Hematopoietic multipotent progenitor cell treated with erythropoietin and hydrocortisone succinate and interleukin-3 and kit ligand, for 17 days (in vitro differentiated cells): ENCODE measurements at places on chromosomes 3 and 15.

DNA sequence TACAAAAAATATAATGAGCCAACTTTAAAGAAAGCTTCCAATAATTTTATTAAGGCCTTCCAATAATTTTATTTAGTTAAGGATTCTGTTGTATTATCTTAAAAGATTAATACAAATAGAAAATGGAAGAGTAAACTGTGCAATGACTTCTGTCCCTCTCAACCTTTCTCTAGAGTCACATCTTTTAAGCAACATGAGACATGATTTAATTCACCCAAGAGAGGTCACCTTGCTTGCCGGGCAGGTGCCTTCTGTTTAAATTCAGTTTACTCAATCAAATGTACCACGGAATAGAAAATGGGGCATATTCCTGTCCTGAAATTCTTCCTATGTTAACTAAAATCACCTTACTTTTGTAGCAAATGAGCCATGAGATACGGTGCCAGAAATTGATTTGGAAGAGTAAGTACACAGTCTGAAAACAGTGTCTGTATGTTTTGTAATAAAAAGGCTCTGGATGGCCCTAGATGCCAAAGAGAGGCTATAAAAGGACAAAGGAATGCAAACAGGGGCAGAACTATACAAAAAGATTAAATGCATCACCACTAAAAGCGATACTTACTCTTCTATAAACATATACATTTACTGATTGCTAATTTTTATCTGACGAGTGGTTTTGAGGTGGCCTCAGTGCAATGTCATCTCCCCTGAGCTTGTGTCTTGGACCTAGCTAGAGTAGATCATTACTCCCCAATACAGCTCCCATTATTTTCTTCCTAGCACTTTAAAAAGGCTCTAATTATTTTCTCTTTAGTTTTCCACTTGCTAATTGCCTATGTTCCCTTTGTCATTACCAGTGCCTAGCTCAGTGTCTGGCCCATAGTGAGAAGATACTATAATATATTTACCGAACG lies 134.0 kb downstream of the FHIT start:
- no peak for DNase-seq

GRCh38 chr3:160676547-160677303 lies at the start of gene ARL14:
ARL14 (plus strand) TSS chr3:160677160; CDS start chr3:160677347, 187 bp downstream.
- no peak for DNase-seq

DNA sequence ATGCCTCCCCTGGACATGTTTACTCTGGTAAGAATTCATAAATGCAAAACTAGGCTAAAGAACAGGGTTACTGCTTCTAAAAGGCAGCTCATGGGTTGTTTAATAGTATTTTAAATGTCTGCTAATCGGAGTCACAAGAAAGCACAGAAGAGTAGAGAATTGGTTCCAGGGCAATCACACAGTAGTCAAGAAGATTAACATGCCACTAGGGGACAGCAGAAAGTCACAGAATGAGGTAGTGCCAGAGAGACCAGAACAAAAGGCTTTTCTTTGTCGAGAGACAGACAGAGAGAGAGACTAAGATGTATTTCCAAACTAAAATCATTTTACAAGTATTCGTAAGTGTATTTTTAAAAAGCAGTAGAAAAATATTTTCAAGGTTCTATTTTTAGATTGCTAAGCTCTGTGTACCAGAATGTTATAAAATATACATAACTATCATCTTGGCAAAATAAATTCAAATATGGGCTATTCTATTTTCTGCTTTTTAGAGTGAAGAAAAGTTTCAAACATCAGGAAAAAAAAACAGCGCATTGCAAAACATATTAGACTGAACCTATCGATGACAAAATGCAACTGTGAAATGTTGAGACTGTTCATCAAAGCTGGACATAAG lies 78.3 kb upstream of the CDIN1 start:
- no peak for DNase-seq

DNA sequence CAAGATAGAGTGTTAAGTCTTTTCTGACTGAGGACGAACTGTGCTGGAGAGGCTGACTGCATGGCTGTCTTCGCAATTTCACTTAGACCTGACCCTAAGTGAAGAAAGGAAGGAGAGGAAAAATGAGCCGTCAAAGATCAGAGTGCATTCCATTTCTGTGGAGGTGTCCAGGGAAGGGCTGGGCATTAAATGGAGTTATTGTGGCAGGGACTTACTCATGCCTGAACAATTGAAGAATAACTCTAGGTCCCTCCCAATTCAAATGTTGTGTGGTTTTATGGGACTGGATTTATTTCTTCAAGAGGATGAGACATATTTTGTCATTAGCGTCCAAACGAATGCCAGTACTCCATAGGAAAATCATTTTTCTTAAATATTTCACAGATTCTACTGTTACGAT lies 187.3 kb upstream of the CFAP20DC start:
- DNase-seq, result no peak

DNA sequence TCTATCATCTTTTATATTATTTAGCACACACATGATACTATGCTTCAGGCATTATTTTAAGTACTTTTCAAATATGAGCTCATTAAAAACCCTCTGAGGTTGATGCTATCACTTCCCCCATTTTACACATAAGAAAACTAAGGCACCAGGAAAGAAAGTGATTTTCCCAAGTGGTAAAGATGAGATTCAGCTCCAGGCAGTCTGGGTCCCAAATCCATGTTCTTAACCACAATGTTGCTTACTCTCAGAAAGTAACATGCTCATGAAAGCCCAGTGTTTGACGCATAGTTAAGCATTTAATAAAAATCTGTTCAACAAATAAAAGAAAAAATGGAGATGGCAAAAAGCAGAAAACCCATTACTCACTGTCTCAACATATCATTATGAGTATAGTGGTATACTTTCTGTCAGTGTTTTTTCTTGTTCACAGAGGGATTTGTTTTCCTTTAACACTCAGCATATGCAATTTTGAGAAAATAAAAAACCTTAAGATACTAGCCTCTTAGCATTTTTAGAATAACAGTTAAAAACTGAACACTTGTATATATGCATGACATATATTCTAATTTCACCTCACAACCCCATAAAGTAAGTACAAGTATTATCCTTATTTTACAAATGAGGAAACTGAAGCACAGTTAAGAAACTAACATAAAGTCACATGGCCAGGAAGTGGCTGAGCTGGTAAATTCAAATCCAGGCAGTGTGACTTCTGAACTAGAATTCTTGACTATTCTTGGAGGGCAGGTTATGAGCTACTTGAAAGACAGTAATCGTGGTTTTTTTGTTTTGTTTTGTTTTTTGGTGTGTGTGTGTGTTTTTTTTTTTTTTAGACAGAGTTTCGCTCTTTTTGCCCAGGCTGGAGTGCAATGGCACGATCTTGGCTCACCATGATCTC lies 10.4 kb downstream of the PEAK1 start:
- no peak for DNase-seq

DNA sequence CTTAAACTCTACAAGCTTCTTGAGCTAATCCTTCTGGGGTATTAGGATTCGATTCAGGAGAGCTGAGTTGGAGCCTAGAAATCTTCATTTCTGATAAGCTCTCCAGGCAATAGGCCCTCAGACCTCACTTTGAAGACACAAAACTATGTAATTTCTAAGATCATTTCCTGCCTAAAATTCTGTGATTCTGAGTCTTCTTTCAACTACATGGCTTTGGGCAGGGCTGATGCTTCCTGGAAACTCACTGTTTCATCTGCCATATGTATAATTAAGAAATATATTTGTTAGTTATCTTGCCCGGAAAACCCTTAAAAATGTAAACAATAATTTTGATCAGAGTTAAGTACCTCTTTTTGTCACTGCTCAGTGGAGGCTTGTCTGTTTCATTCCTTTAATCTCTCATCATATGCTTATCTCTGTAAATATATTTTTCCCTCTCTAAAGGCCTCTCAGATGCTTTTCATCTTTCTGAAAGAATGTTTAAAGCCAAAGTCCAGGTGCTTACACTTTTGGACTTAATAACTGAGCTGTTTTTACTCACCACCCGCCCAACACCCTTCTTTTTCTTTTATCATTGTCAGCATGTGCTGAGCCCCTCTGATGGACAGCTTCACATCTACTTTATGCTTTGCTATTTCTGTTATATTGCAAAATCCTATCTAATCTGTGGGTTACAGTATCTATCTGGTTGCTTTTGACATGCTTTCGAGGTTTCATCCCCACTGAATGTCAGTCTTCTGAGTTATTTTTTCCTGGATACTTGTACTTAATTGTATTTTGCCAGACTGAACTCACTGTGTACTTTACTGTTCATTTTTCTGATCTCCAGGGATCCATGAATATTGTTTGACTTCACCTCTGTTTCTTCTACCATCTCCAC lies 38.2 kb downstream of the FILIP1L start:
- DNase-seq, result no peak

- no peak for DNase-seq
Observed at GRCh38 chr3:8400911-8401310, 100.7 kb upstream of the LMCD1 start.

DNA sequence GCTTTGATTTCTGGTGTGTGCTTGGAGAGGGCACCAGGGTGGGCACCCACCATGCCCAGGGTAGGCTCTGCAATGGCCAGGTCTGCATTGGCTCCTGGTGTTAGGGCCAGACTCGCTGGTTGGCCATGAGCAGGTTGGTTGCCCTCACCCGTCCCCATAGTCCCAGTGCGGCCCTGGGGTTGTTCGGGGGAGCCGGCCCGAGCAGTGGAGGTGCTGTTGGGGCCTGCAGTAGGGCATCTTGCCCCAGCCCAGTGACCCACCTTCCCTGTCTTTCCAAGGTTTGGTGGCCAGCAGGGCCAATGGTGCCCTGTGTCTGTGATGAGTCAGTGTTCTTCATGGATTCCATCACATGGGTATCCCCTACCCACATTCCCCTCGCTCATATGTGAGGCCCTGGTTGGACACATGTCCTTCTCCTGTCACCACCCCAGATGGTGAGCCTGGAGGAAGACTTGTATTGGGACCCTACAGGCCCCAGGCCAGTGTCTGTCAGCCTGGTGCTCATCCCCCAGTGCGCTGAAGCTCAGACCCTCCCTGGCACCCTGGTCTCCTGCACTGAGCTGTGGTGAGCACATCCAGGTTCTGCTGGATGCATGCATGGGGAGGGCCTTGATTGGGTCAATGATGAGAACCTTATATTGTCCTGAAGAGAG lies 190.1 kb downstream of the UBE3A start:
- DNase-seq, result no peak

- DNase-seq, result no peak
Observed at GRCh38 chr3:136465296-136465695, 215.2 kb downstream of the PCCB start.

DNA sequence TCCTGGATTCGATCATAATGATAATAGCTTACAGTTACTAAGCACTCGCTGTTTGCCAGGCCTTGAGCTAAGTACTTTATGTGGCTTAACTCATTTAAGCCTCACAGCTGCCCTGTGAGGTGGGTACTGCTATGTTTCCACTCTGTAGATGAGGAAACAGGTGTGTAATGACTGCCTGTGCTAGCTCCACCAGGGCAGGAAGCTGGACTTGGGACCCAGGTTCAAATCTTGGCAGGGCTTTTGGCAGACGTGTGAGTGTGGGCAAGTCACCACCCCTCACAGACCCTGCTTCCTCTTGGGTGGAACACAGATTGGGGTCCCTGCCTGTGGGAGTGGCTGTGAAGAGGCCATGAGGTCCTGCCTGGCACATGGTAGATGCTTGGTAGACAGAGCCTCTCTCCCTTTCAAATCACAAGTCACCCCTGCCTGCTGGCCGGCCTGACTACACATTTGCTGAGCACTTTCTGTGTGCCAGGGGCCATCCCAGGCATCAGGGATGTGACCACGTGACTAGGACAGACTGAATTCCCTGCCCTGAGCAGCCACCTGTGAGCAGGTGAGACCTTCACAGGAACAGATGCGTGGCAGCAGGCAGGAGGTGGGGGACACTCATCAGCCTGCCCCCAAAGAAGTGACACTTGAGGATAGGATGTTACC lies 3.7 kb downstream of the EFCC1 start:
- DNase-seq, result no peak

DNA sequence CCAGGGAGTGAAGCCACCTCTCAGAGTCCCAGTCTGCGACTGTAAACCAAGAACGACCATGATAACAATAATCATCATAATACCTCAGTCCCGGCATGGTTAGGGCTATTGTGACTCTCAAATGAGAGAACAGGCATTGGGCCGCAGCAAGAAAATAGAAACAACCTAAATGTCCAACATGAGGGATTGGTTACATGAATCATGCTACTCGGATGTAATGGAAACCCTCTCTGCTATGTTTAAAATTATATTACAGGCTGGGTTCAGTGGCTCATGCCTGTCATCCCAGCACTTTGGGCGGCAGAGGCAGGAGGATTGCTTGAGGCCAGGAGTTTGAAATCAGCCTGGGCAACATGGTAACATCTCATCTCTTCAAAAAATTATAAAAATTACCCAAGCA lies 2.8 kb downstream of the CPN2 start:
- DNase-seq, result no peak

DNA sequence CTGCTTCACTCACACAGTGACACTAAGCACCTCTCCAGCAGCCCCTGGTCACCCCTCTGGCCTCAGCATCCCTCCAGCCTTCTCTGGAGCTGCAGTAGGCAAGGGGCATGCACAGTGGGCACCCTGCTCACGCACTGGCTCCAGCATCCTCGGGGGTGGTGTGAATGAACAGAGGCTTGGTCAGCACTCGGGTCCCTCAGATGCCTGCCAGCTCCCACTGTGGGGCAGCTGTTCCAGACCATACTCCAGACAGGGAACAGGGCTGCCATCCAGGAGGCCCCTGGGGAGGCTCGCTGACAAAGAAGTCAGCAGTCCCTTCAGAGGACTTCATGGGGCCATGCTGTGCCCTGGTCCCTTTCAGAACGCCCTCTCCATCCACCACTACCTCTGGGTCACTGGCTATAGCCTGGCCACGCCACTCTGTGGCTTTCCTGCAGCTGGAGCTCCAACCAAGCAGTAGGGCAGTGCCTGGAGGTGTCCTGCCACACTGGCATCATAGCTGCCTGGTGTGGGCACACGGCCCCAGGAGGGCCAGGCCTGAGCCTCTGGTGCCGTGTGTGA lies 26.3 kb downstream of the ALS2CL start:
- no peak for DNase-seq
